ENCODE measurements at places on chromosomes 2 and 18. TPM values are rescaled to one million over a fixed set of nuclear protein-coding genes. Genes with fewer than 3 reads are reported as not detected.
A peak's percentile ranks its signal among the peaks of the same experiment; 100 is the strongest.

GRCh38 chr2:121748202-121748601 lies 7.2 kb upstream of the TSN start:
- no peak for DNase-seq

DNA sequence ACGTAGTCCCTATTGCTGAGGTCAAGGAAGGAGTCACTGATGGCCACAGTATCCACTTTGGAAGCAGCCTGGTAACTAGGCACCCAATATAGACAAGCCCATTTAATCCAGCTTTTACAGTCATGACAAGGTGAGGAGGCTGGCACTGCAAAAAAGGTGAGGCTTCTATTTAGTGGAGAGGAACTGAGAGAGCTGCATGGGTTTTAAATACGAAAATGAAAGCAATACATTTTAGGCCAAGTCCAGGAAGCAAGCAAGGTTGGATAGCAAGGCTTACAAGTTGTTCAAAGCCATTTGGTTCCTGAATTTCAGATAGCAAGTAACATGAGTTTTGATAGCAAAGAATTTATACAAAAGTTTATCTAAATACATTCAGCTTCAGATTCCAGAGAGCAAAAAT lies 80.4 kb downstream of the SGPP2 start:
- DNase-seq, result no peak

GRCh38 chr2:3596901-3597417 lies 2.0 kb downstream of the COLEC11 start:
- DNase-seq, result no peak

DNA sequence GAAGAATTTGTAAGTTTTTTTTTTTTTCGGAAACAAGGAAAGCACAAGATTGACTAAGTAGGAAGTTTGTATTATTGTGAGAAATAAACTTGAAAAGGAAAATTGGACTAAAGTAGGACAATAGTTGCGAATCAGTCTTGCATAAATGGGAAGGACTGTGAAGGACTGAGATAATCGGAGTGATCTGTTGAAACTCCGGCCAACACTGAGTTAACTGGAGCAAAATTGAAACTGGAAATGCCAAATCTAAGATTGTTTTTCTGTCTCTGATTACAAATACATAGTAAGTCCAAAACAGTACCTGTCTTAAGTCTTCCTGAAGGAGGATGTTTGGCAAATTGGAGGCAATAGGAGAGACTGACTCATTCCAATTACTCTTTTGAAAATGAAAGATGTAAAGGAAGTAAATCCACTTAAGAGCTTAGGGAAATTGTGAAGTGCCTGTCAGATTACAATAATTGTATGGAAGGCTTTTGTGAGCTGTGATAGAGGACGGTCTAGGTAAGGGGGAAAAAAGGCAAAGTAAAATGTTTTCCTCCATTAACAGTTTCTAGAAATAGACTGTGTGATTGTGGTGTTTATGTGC lies 204.9 kb upstream of the CYRIA start:
- no peak for DNase-seq

GRCh38 chr18:8989855-8990254 lies 112.6 kb upstream of the NDUFV2 start:
- DNase-seq, result no peak

DNA sequence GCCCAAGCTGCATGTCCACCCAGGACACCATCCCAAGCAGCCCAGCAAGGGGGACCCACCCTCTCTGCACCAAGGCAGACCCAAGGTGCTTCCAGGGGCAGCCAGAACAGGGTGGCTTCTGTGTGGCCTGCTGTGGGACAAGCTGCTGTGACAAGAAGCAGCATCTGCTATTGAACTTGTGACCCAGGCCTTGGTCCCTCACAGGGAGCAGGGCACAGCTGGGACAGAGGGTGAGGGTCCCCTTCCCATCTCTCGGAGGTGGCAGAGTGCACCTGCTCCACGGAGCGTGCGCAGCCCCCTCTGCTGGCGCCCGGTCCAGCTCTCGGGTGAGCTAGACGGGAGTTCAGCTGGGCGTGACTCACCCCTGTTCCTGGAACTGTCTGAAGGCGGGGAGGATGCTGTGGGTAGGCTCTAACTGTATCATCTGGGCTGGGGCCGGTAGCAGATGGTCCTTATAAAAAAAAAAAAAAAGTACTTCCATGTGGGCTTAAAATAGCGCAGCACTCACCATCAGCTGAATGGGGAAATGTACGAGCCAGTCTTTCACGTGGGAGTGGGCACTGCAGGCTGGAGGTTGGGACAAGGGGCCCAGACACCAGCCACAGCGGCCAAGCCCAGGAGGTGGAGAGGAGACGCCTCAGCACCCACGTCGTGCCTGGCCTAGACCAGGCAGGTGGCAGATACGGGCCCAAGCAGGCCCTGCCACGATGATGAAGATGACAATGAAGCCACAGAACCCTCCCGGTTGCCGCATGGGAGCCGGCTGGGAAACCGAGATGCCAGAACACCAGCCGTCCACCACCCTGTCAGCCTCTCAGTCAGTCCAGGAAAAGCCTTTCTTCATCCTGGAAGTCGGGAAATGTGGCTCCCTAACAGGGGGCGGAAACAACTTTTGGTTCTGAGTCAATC lies 136.8 kb upstream of the ID2 start:
- DNase-seq, result peak; percentile 84

Gene UNC50
- 57.9 TPM for total RNA-seq

Gene IMP4
- 47.1 TPM for total RNA-seq

GRCh38 chr18:55048892-55049291 lies 89.6 kb upstream of the CCDC68 start:
- no peak for DNase-seq

Gene PLGLB2
- total RNA-seq, result 0.26 TPM

DNA sequence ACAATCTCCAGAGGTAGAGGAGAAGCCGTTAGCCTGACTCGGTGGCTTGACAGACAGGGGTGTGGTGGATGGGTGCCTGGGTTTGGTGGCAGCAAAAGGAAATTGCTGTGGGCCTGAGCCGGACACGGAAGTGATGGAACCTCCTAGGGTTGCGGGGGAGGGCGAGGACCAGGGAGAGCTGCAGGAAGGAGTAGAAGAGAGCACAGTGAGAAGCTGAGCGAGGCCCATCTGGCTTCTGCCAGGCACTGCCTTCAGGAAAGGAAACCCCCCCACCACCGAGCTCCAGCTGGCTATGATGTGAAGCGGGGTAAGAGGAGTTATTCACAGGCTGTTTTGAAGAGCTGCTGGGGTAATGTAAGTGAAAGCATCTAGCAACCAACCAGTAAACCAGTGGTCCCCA lies 134.6 kb downstream of the TSN start:
- no peak for DNase-seq

Gene PLCL1
- total RNA-seq, result 12.4 TPM

GRCh38 chr2:157662401-157662800 lies 33.7 kb upstream of the ACVR1C start:
- DNase-seq, result no peak

DNA sequence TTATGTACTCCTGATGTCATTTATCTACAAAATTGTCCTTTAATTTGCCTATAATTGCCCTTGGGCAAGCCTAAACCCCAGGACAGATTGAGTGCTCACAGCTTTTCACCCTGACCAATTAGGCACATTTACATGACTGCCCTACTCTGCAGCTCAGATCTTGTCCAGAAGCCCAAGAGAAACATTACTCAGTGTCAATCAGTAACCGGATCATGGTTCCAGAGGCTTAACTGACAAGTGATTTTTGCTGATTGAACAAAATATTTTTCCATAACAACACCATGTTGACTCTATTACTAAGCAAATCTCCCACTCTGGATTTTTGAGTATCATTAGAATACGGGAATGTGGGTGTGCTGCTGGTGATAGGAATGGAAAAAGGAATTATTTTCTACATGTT lies 465.4 kb upstream of the TNP1 start:
- DNase-seq, result no peak

DNA sequence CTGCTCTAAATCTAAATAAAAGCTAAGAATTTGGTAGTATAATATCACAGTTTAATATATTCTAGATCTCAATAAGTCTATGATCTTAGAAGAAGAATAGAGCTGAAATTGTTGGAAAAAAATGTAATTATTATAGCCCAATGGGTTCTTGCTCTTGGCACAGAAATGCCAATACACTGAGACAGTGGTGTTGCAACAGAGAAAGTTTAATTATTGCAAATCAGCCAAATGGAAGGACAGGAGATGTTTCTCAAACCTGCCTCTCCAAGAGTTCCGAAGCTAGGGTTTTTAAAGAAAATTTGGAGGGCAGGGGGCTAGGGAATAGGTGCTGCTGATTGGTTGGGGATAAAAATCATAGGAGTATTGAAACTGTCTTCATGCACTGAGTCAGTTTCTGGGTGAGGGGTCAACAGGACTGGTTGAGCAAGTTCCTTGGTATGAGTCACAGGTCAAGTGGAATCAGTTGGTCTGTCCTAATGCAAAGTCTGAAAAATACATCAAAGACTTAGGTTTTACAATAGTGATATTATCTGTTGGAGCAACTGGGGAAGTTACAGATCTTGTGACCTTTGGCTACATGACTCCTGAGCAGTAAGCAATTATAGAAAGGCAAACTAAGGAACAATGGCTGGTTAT lies 228.6 kb downstream of the CD226 start:
- DNase-seq, result no peak

- no peak for DNase-seq
Observed at GRCh38 chr2:143719406-143719805, 590.2 kb downstream of the ARHGAP15 start.

GRCh38 chr2:53096351-53096750 lies 671.3 kb upstream of the CHAC2 start:
- no peak for DNase-seq

DNA sequence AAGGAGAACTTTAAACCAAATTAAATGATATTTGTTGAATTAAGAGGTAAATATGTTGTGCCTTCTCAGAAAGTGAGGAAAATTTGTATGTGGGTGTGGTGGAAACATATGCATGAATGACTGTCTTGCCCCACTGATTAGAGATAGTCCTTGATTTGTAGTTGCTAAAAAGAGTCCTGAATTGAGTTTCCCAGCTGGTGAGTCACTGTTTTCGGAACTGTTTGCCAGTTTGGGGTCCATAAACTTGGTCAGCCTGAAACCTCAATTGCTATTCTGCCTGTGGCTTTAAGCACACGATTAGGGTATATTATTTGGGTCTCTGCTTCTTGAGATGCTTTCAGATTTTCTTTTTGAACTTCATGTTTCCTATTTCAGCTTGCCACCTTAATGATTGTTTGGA lies 53.3 kb downstream of the PIKFYVE start:
- no peak for DNase-seq

DNA sequence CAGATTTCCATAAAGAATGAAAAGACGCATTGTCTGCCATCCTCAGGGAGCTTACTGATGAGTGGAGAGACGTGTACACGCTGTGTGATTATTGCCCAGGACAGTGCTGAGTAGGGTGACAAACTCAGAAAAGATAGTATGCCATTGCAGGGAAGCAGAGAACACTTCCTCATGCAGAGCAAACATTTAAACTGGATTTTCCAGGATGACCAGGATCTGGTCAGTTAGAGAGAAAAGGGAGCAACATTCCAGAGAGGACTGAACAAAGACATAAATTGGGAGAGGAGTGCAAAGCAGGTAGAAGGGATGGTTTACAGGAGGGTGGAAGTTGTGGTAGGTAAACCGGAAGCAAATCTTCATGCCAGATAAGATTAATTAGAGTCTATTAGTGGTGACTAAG lies 2.3 kb downstream of the SLC9A2 start:
- DNase-seq, result no peak

Gene DSG1
- total RNA-seq, result not detected

- DNase-seq, result no peak
Observed at GRCh38 chr2:223797037-223797436, 40.3 kb downstream of the AP1S3 start.

DNA sequence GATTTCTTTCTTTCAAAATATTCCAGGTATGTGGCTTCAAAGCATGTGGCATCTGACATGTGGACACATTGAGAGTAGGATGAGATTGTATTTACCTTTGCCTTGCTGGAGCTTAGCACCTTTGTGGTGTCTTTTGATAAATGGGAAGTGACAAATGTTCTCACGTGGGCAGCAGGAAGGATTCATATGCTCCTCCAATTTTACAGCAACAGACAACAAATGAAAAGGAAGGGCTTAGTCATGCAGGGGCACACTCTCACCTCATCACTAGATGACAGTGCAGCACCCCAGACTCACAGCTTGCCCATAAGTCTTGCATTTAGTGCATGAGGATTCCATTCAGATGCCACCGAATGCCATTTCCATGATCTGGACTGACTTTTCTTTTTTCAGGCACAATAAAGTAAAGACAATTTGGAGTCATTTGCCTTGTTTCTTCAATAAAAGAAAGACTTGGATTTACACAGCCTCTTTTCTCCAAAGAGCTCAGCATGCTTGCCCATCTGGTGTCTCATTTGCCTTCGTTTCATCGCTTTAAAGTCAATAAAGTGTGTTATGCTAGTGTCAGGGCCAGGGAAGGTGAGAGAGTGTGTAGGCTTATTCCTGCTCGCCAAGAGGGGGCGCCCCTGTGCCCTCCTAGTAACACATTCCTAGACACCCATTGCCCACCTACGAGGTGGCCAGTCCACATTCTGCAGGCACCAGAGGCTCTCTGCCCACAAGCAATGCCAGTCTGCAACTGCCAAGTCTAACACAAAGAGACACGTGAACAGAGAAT lies 39.6 kb upstream of the DAPL1 start:
- no peak for DNase-seq

Gene TUBB8B
- not detected for total RNA-seq

GRCh38 chr2:12718711-12719399 lies 2.1 kb downstream of the TRIB2 start:
- DNase-seq, result no peak

Gene EFR3B
- total RNA-seq, result under 0.01 TPM

Gene ABCB11
- not detected for total RNA-seq

Gene PROKR1
- not detected for total RNA-seq

Gene IL18RAP
- 0.51 TPM for total RNA-seq

DNA sequence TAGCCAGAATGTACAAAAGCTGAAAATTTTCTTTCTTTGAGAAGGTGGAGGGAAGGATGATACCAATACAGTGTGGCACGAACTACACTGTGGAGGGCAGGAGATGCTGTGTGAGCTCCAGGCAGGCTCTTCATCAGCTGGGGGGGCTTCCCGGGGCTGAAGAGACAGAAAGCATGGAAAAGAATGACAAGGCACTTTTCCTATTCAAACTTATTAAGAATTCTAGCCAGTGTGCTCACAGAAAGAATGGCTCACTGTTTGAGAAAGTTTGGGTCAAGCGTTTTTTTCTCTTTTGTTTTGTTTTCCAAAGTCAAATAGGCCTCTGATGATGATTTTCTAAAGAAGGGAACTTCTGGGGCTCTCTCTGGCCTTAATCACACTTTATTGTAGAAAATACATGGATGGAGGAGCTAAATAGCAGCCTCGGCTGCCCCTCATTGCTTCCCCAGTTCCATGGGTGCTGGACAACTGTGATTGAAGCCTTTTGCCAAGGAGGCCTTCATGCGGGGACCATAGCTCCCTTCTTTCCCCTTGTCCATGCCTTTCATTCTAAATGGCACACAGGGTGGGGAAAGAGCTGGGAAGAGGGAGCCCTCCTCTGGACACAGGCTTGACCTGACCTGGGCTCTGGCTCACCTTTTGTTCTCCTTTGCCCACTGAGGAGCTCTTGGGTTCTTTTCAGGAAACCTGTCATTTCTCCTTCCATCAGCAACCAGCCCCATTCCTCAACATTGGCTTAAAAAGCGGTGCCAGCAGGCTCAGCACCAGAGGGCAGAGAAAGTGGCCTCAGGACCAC lies 130.6 kb downstream of the TDRD15 start:
- DNase-seq, result no peak

- peak; percentile 25 for DNase-seq
Observed at GRCh38 chr2:111905990-111906735, 7.8 kb downstream of the MERTK start.

GRCh38 chr2:236769981-236770671 lies 200.5 kb downstream of the ACKR3 start:
- no peak for DNase-seq

Gene CLK1
- total RNA-seq, result 260 TPM

GRCh38 chr2:52222128-52222527 lies 1190.2 kb upstream of the NRXN1 start:
- no peak for DNase-seq

- no peak for DNase-seq
Observed at GRCh38 chr2:159892990-159893810, 95.2 kb upstream of the CD302 start.

Gene UCN
- 2.3 TPM for total RNA-seq

All from uterus (tissue), 4 donors.